ENCODE measurements at places on chromosomes 1 and 21.

- no peak for DNase-seq
Measured at GRCh38 chr1:20198296-20198695, 12.0 kb upstream of the PLA2G2C start.

GRCh38 chr1:58597996-58598395 lies 20.9 kb upstream of the TACSTD2 start:
- no peak for DNase-seq

DNA sequence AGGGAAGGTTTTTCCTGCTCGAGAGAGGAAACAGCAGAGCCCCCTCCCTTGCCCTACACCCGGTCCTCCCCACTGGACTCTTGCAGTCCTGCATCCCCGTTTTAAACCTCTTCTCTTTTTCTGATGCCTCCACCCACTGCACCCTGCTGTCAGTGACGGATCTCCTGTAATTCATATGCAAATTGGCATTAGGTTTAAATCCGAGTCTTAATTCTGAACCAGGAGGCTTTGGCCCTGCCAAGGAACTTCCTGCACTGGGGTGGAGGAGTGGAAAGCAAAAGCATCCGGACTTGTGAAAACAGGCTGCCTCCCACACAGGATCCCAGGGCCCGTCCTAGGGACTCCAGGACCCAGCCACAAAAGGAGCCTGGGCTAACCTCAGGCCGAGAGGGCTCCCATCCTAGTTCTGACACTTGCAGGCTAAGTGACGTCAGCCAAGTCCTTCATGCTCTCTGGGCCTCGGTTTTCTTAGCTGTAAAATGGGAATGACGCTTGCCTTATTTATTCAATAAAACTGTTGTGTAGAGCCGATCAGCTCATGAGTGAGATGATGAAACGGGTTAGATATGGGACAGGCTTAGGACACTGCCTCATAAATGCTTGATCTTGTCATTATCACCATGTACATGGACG lies 613.3 kb downstream of the AJAP1 start:
- no peak for DNase-seq

GRCh38 chr1:30868833-30869435 lies 39.6 kb downstream of the SDC3 start:
- no peak for DNase-seq

GRCh38 chr1:239084459-239085080 lies 301.8 kb upstream of the CHRM3 start:
- DNase-seq, result no peak

- DNase-seq, result no peak
Measured at GRCh38 chr1:201313086-201313485, 29.8 kb downstream of the PKP1 start.

DNA sequence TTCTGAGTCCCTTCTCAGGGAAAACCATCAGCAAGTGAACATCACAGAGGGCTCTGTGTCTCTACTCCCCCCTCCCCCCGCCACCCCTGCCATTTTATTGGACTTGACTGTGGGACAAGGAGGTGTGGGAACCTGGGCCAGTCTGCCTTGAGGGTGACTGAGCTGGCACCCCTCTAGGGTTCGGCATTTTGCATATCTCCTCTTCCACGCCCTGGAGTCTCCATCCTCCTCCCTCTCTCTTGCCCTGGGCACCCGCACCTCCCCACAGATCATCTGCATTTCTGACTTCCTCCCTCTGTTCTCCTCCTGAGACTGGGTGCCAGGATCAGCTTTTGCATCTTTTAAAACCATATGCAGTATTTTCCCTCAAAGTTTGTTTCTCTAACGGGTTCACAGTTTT lies 107.1 kb upstream of the ERRFI1 start:
- no peak for DNase-seq

DNA sequence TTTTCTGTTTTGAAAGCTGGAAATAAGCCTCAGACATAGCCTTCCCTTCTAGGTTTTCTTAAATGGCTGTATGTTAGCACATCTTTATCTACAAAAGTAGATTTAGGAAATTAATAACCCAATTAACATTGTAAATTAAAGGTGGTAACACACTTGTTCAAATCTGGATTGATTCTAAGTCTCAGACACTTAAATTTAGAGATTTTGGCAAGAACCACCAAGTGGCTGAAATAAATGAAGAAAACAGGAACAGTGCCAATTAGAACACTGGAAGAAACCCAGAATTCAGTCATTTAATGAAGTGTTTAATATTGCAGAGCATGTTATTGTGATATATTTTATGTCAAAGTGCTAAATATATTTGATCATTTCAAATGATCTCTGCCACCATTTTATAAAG lies 628.2 kb downstream of the USP25 start:
- no peak for DNase-seq

DNA sequence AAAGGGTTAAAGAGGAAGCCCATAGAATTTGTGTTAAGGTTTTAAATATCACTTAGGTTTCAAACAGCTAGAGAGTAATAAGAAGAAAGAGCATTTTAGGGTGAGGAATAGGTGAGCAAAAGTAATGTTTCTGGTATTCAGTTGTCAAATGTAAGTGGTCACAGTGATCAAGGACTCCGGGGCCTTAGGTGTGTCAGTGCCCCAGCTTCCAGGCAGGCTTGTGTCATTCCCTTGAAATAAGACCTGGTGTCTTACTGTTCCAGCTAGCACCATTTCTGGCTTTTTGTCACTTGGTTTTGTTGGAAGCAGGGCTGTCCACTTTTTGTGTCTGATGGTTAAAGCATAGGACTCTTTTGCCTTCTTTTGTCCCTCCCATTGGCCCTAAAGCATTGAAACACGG lies 69.6 kb downstream of the DYRK1A start:
- DNase-seq, result no peak

DNA sequence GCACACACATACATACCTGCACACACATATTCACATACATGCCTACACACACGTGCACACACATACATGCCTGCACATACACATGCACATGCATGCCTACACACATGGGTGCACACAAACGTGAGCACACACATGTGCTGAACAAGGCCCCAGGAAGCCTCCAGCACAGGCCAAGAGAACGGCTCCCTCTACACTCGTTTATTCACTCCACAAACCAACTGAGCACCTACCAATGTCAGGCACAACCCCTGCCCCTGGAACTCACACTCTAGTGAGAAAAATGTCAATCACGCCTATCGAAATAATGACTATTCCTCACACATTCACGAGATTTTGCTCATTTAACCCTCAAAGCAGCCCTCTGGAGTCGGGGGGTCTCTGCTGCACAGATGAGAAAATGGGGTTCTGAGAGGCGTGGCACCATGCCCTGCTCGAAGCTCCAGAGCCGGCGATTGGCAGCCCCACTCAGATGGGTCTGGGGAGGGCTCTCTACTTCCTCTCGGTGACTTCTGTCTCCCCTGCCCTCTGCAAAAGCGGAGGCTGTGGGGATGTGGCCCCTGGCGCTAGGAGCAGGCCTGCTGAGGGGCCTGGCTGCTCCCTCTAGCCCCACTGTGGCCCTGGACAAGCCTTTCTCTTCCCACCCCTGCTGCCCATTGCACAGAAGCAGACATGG lies 90.2 kb upstream of the RUNX3 start:
- no peak for DNase-seq

- no peak for DNase-seq
Measured at GRCh38 chr1:233359431-233359830, 31.9 kb downstream of the MAP3K21 start.

GRCh38 chr1:161021165-161021969 lies 415 bp upstream of the F11R start:
- peak; percentile 78 for DNase-seq

DNA sequence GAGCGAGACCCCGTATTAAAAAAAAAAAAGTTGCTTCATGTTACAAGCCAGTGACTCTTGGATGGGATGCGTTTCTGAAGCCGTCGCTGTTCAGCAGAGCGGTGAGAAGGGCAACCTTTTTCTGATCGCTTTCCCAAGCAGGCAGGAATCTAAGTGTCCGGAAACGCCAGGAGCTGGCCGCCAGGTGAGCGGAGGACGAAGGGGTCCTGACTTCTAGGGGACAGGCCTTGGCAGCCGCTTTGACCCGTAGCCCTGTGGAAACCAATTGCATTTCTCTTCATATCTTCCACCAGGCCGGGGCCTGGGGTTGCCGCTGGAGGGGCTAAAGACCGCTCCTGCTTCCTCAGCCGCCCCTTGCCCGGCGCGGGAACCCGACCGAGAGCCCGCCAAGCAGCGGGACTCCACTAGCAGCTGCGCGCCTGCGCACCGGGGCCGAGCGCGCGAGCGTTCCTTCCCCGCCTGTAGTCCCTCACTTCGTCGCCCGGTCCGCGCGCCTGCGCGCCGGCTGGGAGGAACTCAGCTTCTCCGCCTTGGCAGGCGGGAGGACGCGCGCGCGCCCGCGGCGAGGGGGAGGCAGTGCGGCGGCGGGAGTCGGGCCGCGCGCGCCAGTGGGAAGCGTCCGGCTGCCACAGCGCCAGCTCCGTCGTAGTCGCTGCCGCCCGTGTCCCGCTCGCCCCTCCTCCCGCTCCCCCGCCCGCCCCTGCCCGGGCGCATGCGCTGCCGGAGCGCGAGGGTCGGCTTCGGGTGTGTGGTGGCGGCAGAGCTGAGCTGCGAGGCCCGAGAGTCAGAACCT lies at the start of gene SPEN:
SPEN (plus strand) TSS at position 608 of the 793 bp plus-strand sequence. CDS start 361 bp downstream, outside the sequence.
- peak; percentile 97 for DNase-seq

DNA sequence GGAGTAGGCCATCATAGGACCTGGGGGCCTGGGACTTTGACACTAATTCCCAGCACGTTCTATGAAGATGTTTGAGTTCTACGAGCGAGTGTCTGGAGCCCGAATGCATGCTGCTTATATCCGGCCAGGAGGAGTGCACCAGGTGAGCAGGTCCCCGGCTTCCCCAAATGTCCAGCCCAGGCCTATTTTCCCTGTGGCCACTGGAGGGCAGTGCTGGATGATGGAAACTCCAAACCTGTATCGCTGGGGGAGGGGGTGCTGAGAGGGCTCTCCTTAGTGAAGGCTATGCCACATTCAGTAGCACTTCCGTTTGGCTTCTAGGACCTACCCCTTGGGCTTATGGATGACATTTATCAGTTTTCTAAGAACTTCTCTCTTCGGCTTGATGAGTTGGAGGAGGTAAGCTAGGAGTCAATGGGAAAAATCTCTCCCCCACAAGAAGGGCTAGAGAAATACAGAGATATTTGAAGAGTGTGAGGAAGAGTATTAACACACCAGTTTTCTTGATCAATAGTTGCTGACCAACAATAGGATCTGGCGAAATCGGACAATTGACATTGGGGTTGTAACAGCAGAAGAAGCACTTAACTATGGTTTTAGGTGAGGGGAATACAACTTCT lies 5.2 kb upstream of the FCER1G start:
- peak; percentile 37 for DNase-seq

DNA sequence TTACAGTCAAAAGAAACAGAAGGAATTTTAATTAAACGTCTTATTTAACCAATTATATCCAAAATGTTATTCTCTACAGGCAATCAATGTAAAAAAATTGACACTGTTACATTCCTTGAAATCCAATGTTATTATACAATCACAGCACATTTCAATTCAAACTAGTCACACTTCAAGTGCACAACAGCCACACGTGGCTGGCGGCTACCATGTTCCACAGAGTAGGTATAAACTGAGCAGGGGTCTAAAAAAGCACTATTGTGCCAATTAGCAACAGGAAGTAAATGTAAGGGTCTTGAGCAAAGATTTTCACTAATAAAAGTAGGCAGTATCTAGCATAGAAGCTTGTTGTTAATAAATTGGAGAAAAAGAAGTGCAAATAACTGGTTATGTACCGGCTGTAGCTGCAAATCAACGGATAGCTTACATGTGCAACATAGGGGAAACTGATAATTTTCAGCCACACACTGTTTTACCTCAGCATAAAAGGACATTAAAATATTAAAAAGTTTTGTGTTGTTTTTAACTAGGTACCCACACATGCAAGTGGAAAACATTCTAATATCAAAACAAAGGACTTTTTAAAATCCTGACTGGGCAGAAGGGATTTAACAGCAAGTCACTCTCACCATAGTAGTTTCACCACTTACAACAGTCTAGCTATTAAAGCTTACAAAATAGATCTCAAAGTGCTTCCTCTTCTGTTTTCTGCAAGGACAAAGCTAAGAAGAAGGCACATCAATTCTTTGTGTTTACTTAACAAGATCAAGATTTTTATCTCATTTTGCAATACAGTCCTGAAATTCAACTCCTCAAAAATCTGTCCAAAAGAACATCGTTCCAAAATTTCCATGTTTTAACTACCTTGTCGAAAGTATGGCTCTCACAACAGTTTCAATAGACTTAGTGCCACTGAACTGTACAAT lies 2.5 kb downstream of the CSDE1 start:
- no peak for DNase-seq

- DNase-seq, result no peak
Measured at GRCh38 chr1:109885589-109885988, 25.1 kb upstream of the CSF1 start.

DNA sequence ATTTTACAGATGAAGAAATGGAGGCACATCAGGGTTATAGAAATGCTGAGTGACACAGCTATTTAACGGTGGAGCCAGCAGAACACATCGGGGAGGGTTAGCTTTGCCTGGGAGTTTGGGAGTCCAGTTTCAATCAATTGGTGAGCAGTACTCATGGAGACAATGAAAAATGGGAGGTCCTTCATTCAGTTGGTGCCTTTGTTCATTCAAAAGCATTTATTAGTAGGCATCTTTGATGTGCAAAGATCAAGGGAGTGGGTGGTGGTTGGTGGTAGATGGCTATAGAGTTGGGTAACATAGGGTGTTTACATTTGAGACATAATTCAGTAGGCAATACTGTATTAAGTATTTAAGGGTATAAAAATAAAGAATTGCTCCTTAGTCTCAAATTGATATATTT lies 183.7 kb upstream of the LMO4 start:
- DNase-seq, result no peak

- no peak for DNase-seq
Measured at GRCh38 chr1:83546874-83547273, 452.1 kb downstream of the TTLL7 start.

DNA sequence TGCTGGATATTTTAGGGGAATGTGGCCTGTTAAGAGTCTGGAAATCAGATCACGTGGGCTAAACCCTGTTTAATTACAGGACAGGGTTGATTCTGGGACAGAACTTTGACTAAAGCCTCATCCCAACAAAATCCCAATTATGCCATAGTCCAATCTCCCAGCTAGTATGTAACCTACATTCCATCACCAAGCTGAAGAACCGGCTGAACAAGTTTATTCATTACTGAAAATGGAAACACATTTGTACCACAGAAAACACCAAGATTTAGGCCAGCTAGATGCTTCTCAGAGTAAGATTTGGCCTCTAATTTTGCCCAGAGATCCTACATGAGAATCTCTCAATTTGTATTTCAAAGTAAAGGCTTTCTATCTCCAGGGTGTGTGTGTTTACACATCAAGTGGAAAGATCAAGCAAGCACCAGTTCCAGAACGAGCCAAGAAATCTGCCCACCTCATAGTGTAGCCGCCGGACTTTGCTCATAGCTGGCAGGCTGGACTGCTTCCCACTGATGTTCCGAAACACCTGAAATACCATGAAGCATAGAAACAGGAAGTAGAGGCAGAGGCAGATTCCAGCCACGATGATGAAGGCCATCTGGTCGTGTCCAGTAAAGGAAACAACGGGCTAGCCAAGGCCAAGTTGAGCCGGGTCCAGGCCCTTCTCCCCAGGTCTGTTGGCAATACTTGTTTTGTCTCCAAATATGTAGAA lies 86.8 kb downstream of the WLS start:
- DNase-seq, result no peak

All from stimulated activated CD8-positive, alpha-beta memory T cell treated with anti-CD3 and anti-CD28 coated beads, Interleukin-2, amount 100 ng/mL, for 1 hour (primary cell).